ENCODE measurements at places on chromosomes 2 and 18.
A peak's percentile ranks its signal among the peaks of the same experiment; 100 is the strongest.

- DNase-seq, result no peak
These were observed 4.0 kb downstream of the TMEM17 start for GRCh38 chr2:62501794-62502500.

GRCh38 chr2:148860037-148860436 lies 15.0 kb upstream of the KIF5C start:
- no peak for DNase-seq

GRCh38 chr2:68762665-68763064 lies 28.1 kb downstream of the ARHGAP25 start:
- DNase-seq, result peak; percentile 78

DNA sequence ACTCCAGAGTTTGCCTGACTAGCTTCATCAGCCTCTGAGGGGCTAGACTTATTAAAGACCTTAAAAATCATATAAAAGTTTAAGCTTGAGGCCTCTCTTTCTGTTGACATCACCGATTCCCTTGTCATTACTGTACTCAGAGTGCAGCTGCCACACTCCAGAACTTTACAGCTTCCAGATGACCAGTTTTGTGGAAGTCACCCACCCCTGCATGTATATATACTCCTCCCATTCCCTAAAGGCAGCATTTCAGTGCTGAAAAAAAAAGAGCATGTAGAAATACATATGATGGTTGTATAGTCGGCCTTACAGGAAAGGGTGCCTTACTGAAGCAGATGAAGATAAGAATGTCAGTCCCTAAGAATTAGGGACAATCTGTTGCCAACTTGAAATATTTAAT lies 117.3 kb downstream of the FEZ2 start:
- no peak for DNase-seq

- DNase-seq, result peak; percentile 13
These were observed 1.5 kb downstream of the MMADHC start for GRCh38 chr2:149586063-149586462.

GRCh38 chr18:34709750-34710441 lies at the start of gene DTNA:
TSS of gene DTNA (plus strand) at chr18:34710298. CDS start at chr18:34755977, 45,679 bp downstream.
- no peak for DNase-seq

GRCh38 chr2:113202305-113203216 lies 28.8 kb downstream of the PSD4 start:
- DNase-seq, result no peak

DNA sequence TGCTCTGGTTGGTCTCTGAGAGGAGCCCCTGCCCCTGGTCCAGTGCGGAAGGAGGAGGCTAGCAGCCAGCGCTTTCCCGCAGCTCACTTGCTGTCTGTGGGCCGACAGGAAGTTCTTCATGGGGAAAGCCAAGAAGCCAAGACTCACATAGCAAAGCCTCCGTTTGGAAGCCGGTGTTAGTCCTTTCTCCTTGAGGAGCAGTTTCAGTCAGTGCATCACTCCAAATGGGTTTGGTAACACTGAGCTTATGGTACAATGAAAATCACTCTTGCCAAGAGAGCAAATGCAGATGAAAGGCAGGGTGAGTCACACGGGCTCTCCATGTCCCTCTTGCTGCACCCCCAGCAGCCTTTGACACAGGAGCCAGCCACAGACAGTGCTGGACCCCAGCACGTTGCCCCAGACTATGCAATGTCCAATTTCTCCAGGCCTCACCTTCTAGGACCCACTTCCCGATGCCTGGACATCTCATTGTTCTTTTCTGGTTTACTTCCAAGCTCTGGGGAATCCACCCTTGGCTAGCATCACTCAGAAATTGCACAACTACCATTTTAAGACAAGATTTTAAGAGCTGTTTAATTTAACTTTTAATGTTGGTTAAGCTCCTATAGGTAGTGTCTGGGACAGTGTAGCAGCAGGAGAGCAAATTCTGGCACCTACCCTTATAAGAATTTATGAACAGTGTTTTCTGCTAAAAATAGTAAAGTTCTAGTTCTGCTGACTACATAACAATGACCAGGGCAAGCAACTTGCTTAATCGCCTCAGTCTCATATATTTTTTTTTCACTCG lies 174.9 kb downstream of the ASB1 start:
- DNase-seq, result no peak

DNA sequence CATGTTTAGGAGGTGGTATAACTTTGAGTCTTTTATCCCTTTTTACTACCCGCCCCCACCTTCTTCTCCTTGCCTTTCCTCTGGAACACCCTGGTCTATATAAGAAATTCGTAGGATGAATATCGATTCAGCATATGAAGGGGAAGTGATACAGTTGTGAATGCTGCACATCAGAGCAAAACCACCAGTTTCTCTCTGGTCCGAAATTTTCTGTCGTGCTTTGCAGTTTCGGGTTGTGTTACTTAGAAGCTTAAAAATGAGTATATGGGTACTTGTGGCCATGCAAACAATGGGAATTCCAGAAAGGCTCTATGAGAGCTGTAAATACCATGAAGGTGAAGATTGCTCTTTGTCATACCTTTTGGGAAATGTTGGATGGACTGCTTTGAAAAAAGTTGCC lies 60.6 kb downstream of the DAW1 start:
- DNase-seq, result no peak

DNA sequence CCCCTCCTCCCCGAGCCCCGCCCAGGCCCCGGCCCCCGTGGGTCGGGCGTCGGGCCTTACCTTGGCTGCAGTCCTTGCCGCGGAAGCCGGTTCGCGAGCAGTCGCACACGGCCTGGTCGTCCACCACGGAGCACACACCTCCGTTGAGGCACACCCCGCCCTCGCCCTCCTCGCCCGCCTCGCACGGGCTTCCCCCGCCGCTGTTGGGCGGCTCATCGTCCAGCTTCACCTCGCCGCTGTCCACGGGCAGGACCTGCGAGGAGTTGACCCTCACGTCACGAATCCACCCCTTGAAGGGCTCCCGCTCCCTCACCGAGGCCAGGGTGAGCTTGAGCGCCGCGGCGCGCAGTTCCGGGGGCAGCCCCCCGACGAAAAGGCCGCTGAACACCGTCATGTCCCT lies 4.5 kb downstream of the NRXN1 start:
- DNase-seq, result no peak

DNA sequence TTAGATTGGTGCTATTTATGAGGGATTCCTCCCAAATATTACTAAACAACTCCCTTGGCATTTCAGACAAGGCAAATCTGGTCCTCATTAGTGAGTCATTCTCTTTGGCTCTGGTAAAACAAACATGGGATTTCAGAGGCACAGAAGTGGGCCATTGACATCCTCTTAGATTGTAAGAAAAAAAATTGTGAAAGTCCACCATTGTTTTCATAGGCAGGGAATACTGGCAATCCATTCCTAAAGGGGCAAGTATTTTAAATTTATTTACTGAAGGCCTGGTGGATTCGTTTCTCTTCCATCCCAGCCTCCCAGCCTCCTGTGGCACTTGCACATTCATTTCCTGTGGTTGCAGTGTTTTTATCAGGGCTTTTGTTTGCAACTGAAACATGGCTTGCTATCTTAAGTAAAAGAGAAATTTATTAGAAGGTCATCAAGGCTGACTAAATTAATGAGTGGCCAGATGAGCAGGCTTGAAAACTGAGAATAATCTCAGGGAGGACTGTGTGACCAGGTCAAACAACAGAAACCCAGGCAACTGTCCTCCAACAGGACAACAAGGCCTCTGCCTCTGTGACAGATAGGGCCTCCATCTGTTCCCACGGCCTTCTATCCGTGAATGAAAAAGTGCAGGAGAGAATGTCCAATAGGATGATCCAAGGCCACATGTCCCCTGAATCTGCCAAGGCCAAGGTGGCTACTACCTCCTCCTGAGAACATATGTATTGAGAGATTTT lies 23.1 kb upstream of the TNFAIP6 start:
- no peak for DNase-seq

DNA sequence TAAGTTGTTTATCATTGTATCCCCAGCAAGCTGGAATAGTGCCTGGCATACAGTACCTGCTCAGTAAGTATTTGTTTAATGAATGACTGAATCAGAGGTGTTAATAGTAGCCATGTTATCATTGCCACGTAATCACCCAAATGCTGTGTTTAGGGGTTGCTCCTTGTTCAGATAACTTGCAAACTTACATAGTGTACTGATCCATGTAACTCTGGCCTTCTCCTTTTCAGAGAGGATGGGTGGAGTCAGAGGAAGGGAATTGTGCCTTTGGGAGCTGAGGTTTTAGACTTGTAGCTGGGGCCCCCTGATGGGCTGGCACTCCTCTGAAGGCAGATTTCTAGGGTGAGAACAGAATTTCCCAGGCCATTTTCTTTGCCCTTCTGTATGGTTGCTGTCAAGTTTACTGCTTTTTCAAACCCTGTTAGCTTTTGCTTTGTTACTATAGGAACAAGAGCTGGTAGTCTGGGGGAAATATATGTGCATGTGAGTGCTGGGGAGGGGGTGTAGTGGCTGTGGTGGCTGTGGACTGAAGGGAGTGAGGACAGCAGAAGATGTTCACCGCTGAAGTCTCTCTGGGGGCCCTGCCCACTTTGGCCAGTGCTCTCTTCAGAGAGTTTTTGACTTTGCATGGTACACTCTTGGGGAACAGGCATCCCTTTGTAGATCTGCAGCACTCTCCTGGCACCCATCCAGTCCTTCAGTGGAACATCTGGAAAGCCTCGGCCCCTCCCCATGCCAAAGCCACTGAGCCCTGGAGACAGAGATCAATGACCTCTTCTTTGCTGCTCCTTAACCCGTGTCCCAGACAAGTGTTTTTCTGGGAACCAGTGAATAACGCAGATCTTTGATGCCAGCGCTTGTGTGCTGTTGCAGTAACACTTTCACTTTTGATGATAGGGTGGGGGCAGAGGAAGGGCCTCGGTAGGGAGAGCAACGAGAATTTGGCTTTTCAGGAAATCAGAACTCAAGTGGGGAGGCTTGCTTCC lies 209.0 kb downstream of the PRKCE start:
- peak; percentile 42 for DNase-seq

- no peak for DNase-seq
These were observed 53.1 kb downstream of the KCTD1 start for GRCh38 chr18:26495287-26495686.

DNA sequence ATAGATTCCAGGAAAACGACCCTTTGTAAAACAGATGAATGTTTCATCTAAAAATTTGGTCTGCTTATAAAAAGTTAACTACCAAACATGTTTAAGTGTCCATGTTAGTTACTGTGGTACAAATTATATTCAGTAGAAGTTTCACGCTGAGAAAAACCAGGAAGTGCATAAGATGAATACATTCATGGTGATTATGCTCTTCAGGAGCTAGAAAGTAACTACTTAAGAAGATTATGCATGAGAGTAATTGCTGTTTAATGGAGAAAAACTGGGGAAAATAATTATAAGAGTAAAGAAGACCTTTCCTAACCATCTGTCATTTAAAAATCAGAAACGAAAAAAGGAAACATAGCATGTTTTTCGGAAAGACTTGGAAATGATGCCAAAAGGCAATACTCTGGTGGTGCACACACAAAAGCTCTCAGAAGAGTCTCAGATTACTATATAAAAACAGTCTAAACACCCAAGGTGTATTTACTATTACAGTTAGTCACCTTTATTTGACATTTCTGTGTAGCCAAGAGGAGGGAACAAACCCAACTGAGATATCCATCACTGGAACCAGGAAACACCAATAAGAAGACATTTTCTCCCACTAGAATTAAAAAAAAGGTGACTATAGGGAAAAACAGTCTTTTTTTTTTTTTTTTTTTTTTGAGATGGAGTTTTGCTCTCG lies 38.8 kb upstream of the METTL21A start:
- DNase-seq, result no peak

GRCh38 chr2:23497063-23497462 lies 112.1 kb downstream of the KLHL29 start:
- peak; percentile 66 for DNase-seq

GRCh38 chr2:144048631-144049060 lies 471.3 kb downstream of the ZEB2 start:
- DNase-seq, result no peak

DNA sequence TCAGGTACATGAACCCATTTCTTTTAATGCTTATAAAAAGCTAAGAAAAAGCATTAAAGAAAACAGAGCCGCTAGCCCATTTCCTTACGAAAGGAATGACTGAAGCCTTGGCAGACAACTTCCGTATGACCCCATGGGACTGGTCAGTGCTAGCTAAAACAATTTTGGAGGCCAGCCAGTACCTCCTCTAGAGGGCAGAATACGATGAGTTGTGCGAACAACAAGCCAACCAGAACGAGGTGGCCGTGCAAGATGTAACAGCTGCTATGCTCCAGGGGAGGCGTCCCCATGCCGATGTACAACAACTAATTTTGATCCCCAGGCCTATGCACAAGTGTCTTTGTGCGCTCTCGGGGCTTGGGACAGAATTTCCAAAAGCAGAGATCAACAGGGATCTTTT lies 16.7 kb downstream of the MAP3K2 start:
- no peak for DNase-seq

DNA sequence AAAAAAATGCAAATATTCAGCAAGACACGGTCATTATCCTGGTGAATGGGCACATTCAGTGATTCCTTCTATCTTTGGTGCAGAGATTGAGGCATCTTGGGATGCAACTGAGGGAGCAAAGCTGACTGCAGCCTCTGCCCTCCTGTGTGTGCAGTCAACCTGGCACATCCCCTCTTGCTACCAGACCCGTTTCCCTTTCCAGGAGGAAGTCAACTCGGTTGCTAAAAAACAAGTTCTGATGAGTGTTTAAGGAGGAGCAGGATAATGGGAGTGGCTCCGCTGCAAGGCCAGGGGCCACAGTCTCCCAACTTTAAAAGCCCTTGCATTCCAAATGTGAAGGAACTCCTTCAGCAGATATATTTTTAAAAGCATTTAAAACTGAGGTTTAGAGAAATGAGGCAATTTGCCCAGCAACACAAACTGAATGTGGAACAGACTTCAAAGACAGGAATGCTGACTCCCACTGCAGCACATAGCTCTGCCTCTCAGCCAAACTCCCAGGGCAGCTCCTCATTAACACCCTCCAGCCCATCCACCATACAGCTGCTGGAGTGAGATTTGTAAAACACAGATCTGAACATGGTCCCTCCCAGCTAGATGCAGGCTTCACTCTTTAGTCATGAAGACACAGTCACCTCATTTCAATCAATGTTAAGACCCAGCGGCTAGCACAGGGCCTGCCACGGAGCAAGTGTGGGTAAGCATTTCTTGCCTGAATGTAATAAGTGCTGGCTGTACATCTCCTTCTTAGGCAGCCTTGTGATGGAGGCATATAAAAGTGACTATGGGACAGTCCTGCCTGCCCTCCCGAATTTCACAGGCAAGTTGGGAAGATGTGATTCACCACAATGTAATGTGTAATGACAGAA lies 54.3 kb downstream of the VSNL1 start:
- no peak for DNase-seq

DNA sequence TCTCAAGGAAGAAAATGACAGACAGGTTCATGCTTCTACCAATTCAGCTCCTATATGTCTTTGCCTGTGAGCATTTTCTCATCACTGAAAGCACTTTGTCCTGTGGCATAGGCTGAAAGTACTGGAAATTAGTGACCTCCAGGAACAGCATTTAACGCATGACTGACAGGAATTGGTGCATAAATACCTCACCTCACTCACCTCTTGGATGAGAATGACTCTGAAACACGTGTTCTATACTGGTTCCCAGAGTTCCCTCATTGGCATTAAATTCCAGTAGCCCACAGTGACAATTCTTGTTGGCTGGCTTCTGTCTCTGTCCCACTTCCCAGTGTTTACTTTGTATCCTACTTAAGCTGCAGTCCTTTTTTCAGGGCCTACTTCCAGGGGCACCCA lies 83.4 kb upstream of the MAPRE2 start:
- no peak for DNase-seq

GRCh38 chr2:235945608-235946140 lies 222.5 kb downstream of the GBX2 start:
- no peak for DNase-seq

- DNase-seq, result no peak
These were observed 262.5 kb upstream of the RAB6C start for GRCh38 chr2:129716781-129717559.

GRCh38 chr2:68667371-68667770 lies 24.0 kb downstream of the PROKR1 start:
- no peak for DNase-seq

GRCh38 chr2:232543491-232543890 lies 4.0 kb downstream of the CHRNG start:
- no peak for DNase-seq

All from activated CD4-positive, alpha-beta T cell treated with anti-CD3 and anti-CD28 coated beads, Interleukin-10, Interleukin-2, amounts not matched to agents 100 ng/mL and 50 ng/mL, durations not matched to agents 16 hours and 8 hours (primary cell).